ENCODE measurements at places on chromosomes 7 and 10.

- DNase-seq = no peak
Observed at GRCh38 chr10:132328738-132329137, 3.3 kb upstream of the LRRC27 start.

- no peak for DNase-seq
Observed at GRCh38 chr7:104038136-104038535, 48.7 kb upstream of the RELN start.

DNA sequence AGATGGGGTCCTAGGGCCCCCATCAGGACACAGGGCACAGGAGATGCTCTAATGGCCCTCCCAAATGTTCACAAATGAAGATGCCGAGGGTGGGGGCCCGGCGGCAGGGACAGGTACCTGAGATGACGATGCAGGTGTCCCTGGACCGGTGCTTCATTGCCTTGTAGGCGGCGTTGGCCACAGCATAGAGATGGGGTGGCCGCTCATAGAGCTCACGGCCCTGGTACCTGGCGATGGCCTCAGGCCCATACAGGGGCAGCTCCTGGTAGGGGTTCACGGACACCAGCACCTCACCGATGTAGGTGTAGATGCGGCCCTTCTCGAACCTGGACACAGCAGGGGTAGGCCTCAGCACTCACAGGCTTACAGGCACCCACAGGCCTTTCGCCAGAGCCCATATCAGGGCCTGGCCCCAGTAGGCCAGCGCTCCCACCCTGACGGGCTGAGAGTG, 2.0 kb downstream of the MYO1G start:
- no peak for DNase-seq

DNA sequence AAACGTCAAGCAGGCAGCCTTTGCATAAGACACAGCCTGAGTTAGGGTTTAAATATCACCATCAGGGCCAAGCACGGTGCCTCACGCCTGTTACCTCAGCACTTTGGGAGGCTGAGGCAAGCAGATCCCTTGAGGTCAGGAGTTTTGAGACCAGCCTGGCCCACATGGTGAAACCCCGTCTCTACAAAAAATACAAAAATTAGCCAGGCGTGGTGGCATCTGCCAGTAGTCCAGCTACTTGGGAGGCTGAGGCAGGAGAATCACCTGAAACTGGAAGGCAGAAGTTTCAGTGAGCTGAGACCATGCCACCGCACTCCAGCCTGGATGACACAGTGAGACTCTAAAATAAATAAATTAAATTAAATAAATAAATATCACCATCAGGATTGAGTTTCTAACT, 33.0 kb downstream of the SRPK2 start:
- no peak for DNase-seq

- DNase-seq = no peak
Observed at GRCh38 chr7:25754333-25754732, 397.7 kb upstream of the NFE2L3 start.

- no peak for DNase-seq
Observed at GRCh38 chr7:112484671-112485167, 3.9 kb downstream of the LSMEM1 start.

GRCh38 chr10:55098452-55098851, 297.4 kb upstream of the PCDH15 start:
- no peak for DNase-seq

GRCh38 chr7:88316456-88316855, 9.8 kb upstream of the STEAP4 start:
- no peak for DNase-seq

DNA sequence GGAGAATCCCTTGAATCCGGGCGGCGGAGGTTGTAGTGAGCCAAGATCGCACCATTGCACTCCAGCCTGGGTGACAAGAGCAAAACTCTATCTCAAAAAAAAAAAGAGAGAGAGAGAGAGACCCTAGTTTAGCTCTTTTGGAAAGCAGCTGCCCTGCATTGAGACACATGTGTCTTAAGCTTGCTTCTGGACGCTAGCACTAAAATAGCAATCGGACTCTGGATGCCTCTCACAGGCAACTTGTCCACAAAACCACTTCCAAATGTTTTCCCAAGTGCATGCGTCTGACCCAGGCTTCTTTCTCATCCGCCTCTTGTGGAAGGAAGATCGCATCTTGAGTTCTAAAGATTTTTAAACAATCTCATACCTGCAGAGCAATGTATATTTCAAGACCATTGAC, 182.7 kb downstream of the CUX1 start:
- no peak for DNase-seq

DNA sequence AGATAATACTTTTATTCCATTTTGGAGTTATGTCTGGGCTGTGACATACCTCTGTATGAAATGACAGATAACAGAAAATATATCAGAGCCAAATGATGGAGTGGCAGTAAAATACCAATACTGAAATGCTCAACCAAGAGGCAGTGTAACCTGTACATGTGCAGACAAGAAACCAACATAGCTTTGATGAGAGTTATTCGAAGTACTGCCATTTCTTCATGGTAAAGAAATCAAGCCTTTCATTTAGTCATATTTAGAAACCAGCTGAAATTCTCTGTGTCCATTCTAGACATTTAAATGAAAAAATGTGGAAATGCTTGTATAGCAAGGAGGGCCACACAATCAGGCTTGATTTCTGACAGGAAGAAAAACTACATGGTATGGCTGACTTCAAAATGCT, 127.1 kb upstream of the PTPRZ1 start:
- DNase-seq = no peak

DNA sequence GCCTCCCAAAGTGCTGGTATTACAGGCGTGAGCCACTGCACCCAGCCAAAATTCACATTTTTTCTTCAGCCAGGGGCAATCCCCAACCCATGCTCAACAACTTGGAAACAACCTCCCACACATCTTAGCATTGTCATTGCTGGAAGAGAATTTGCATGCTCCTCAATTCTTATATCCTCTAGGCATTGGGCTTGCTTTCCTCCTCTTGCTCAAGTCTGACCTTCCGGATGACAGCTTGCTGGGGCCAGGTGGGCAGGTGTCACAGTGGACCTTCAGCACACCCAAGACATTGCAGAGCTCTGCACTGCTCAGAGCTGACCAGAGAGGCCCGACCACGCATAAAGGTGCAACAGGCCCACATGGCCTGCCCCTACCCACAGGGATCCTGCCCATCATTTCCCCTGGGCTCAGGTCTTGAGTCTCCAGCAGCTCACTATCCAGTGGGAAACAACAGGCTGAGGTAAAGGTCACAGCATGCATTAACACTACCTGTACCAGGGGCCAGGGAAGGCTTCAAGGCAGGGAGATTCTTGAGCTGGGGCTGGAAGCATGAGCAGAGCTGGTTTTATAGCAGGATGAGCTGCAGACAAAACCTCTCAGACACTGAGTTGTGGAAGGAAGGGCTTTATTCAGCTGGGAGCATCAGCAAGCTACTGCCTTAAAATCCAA, 6.8 kb upstream of the GPR15LG start:
- no peak for DNase-seq

DNA sequence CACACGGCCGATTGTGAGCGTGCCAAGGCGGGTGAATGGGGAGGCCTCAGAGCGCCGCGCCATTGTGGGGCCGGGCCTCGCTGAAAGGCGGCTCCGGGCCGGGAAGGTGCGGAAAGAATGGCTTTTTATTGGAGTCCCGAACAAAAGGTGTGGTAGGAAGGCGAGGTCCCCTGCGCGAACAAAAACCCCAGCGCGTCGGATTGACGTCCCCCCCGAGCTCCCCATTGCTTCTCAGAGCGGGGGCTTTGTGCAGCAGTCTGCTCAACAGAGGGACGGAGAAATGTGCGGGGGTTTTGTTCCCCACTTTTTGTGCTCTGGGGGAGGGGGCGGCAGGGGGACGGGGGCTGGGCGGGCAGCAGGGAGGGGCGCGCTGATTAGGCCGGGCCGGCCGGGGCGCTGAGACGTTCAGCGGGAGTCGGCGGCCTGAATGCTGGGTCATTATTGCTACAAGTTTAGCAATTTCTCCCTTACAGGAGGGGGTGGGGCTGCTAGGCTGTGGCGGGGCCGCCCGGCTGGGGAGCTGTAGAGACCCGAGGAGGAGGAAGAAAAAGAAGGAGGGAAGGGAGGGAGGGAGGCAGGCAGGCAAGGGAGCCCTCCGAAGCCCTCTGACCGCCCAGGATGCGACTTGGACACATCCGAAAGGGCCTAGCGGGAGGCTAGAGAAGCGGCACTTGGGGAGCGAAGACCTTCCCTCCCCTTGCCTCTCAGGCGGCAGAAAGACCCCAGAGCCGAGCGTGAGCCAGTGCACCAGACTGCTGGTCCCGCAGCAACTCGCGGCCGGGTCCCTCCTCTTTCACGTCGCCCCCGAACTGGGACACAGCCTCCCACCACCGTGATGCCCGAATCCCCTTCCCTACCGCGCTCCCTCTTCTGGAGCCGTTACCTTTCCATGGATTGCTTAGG, 4.6 kb downstream of the NKX2-3 start:
- DNase-seq = no peak

GRCh38 chr10:11604865-11605650, 6.4 kb downstream of the USP6NL start:
- no peak for DNase-seq

DNA sequence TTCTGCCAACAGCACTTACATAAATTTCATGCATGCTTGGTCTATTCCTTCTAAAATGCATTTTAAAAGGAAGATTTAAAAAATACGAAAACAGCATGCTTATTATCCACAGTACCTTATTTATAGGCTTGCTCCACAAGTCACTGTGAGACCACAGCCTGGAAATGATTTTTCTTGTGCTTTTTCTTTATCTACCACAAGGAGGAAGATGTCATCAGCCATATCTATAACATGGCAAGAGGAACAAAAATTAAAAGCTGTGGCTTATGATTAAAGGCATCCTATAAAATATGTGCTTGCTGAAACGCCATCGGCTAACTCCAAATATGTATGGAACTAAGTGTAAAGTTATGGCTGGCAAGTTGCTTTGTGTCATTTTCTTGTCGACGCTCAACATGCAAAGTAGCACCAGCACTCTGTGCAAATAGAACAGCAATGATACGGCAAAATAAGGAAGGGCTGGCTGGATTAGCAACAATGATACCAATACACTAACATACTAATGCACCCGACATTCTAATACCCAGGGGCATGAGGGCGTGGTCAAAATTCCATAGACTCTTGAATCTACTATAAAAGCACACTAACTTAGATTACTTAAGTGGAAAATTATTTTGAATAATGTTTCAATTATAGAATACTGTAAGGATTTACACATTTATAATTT, 41.2 kb upstream of the AKR1E2 start:
- DNase-seq = no peak

- DNase-seq = no peak
Observed at GRCh38 chr10:17237149-17237527, 9.1 kb downstream of the VIM start.

DNA sequence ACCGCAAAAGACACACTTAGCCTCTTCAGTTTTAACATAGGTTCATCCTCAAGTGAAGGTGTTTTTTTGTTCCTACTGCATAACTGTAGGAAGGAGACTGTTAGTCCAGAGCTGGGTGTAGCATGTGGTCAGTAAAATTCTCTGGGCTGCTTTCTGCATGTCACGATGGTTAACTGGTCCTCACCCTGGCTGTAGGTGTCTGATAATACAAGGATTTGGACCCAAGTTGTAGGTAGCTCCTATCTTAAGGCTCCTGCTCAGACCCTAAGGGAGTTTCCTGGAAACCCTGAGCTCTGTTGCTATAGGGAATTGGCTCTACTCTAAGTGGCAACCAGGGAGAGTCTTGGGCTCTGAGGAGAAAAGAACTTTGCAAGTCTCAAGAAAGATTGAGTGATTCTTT, 112.9 kb downstream of the SAMD9 start:
- DNase-seq = no peak

GRCh38 chr7:106059556-106059955, 52.6 kb downstream of the SYPL1 start:
- DNase-seq = no peak

DNA sequence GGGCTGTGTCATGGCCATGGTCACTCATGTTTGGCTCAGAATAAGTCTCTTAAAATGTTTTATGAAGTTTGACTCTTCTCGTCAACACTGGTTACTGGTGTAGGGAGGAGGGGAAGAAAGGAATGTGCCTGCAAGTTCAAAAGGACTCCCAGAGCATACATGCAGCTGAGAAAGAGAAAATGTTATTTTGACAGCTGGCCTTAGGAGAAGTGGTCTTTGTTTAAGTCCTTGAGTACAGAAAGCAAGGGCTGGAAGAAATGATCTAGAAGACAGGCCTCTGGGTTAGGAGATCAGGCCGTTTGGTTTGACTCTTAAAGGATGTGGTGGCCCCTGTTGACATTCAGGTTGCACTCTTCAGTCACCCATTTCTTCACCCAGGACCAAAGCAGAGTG, 245.5 kb downstream of the REEP3 start:
- no peak for DNase-seq

DNA sequence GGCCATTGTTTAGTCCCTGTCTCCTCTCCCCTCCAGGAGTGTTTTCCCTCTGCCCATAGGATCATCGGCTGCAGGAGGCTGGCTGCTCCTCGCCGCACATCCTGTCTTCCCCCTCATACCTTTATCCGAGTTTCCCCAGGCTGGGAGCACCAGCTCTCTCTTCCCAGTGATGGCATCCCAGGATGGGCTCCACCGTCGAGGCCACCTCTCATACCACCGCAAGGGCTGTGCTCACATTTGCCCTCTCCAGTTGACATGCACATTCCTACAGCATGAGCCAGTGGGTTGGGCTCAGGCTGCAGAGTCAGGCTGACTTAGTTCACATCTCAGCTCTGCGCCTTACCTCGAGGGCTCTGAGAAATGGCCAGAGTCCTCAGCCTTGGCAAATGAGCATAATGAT, 12.1 kb downstream of the HKDC1 start:
- DNase-seq = no peak

DNA sequence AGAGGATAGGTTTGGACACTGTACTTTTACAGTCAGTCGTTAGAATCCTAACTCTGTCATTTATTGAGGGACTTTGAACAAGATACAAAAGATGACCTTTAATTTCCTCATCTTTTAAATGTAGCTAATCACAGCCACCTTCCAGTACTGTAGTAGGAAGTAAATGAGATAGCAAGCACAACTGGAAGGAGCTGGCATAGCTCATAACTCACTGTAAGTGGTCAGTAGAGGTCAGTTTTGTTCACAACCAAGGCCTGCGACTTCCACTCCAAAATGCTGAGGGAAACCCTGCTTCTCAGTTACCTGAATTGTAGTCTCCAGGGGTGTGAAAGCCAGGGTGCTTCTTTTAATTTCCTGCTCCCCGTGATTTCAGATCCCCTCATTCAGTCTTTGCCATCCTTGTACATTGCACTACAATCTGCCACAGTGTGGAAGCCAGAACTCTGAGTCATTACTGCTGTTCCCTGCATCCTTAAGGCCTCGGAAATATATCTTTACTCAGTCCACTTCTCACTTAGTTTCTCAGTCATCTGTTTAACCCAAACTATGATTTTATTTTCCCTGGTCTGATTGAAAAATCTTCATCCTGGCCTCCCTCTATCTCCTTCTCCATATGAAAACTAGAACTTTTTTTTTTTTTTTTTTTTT, 361.2 kb downstream of the NRG3 start:
- DNase-seq = no peak
